ENCODE measurements at places on chromosomes 2 and 18.

GRCh38 chr2:170214309-170214948, 36.5 kb downstream of the MYO3B start:
- DNase-seq, result no peak

DNA sequence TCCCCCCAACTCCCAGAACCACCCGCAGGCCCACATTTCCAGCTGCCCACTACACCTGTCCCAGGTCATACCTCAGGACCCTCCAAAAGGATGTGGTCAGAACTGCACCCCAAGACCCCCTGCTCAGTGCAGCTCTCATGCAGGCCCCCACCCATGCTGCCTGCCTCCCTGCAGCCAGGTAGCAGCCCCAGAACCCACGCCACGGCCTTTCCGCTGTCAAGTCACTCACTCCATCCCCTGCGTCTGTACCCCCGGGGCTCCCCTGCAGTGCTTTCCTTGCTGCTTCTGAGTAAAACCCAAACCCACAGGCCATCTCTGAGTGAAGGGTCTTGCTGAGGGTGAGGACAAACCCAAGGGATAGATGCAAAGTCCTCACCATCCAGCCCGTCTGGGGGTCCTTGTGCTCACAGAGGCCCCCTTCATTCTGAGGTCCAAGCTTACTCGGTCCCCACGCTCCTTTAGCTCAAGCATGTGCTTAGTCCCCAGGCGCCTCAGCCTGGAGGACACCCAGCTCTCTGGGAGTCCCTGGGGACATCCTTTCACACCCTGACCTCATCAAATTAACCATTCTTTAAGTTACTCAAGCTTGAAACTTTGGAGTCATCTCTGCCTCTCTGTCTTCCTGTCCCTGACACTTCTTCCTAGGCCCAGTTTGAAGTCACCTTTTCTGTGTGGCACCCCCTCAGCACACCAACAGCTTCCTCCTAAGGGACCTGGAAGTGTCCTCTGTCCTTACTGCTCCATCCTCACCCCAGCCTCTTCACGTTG, 130.1 kb downstream of the SMAD7 start:
- DNase-seq, result no peak

- no peak for DNase-seq
These were observed 6.1 kb upstream of the MPP4 start for GRCh38 chr2:201704536-201704935.

- DNase-seq, result no peak
These were observed 24.8 kb upstream of the RPE start for GRCh38 chr2:209977386-209978239.

DNA sequence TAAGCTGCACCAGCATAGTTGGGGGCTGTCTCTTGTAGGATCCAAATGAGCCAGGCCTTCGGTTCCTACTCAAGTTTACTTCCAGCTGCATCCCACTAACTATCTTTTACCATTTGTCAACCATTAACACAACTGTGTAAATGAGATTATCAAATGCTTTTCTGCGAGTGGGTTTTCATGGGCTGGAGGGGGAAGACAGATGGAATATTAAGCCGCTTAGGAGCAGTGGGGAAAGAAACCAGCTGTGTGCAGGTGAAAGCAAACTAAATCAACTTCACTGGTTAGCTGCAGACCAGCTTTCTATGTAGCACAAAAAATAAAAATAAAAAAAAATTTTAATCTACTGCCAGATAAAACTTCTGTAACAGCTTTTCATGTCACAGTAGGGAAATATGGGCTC, 307.3 kb upstream of the FBXO11 start:
- DNase-seq, result no peak

GRCh38 chr2:10256031-10256514, 46.6 kb upstream of the HPCAL1 start:
- DNase-seq, result no peak

DNA sequence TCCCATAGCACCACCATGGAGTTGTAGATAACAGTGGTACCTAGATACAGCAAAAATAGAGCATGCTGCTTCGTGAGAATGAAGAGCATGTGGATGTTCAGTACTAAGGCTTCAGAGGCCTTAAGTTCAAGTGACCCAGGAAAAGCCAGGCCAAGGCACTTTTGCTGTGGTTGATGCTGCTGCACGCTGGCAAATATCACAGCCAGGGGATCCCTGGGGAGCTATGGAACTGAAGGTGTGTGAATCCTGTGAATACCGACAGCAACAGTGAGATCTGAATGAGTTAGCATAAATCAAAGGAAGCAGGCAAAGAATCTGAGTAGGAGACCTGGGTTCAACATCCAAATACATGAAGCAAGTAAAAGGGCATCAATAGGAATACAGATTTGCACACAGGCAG, 158.6 kb upstream of the THUMPD2 start:
- no peak for DNase-seq

DNA sequence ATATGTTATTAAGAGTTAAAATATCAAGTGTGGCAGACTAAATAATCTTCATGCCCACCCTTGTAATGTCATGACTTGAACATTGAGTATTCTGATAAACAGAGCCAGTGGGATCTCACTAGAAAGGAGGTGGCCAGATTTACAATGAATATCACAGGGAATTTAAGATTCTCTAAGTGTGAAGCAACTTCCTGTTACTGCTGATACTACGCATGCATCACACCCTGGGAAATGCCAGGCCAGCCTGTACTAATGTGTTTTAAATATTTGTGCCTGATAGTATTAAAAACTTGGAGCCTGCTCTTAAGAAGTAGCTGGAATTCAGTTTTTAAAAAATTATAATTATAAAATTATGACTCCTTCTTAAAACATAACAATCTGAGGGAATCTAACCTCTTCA, 148.3 kb downstream of the LAMA3 start:
- DNase-seq, result no peak

- no peak for DNase-seq
These were observed 20.7 kb upstream of the GYPC start for GRCh38 chr2:126635281-126635680.

DNA sequence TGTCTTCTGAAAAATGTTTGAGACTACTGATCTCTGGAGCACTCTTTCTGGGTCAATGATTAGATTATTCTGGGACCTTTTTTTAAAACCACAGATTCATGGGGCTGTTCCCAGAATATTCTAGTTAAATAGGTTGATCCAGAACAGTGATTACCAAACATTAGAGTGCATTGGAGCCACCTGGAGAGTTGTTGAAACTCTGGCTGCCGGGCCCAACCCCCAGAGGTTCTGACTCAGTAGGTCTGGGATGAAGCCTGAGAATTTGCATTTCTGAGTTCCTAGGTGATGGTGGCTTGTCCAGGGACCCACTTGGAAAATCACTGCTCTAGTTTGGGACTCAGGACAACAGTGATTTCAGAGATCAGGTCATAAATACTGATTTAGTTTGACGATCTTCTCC, 197.3 kb downstream of the PTPRM start:
- DNase-seq, result no peak

DNA sequence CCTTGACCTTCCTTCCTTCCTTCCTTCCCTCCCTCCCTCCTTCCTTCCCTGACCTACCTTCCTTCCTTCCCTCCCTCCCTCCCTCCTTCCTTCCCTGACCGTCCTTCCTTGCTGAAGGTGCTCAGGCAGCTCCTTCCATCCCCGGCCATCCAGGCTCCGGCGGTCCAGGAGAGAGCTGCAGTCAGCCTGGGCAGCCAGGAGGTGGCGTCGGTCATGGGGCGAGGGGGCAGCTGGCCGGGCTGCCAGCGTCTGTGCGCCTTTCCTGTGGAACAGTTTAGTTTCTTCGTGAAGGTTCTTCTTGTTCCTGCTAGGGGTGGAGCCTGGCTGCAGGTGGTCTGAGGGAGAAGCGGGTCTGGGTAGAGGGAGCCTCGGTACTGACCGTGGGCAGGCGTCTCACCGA, 15.7 kb downstream of the GPR35 start:
- no peak for DNase-seq

GRCh38 chr2:17163638-17164037, 354.6 kb downstream of the RAD51AP2 start:
- DNase-seq, result no peak

- DNase-seq, result no peak
These were observed 2.1 kb upstream of the TRABD2A start for GRCh38 chr2:84882775-84883550.

- no peak for DNase-seq
These were observed 239.8 kb downstream of the HAUS1 start for GRCh38 chr18:46343931-46344372.

- no peak for DNase-seq
These were observed 3.2 kb upstream of the UGT1A6 start for GRCh38 chr2:233689501-233689900.

DNA sequence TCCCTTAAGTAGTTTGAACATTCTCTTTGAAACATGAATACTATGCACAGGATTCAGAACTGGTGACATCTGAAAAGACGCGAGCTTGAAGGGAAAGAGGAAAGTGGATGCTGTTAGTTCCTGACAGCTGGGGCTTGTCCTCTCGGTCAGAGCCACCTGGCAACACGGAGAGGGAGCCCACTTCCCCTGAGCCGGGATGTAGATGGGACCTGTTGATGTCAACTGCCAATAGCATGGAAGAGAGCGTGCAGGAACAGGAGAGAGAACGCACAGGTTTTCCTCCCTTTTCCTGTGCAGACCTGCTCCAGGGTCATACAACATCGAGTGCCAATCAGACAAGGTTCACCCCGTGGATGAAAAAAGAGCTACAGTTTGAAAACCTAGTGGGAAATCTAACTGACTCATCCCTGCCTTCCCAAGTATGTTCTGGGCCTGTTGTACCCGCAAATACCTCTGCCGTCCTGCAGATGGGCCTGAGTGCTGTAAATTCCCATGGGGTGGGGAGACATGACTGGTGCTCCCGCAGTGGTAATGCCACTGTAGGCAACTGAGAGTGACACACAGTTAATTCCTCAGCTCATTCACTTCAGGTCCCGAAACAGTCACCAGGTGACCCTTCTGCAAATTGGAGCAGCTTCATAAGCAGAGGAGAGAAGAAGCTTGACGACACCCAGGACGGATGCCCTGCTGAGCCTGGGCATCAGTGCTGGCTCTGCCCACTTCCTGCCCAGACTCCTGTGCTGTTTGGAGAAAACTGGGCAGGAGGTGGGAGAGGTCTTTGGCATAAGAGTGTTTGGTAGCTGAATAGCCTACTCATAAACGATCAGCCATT, 13.9 kb upstream of the MBP start:
- no peak for DNase-seq

- DNase-seq, result no peak
These were observed 133.9 kb downstream of the TTC32 start for GRCh38 chr2:19767899-19768298.

- no peak for DNase-seq
These were observed 422.1 kb downstream of the PARD3B start for GRCh38 chr2:204967199-204967960.

- DNase-seq, result no peak
These were observed 18.7 kb upstream of the ACVR1 start for GRCh38 chr2:157894694-157895435.

DNA sequence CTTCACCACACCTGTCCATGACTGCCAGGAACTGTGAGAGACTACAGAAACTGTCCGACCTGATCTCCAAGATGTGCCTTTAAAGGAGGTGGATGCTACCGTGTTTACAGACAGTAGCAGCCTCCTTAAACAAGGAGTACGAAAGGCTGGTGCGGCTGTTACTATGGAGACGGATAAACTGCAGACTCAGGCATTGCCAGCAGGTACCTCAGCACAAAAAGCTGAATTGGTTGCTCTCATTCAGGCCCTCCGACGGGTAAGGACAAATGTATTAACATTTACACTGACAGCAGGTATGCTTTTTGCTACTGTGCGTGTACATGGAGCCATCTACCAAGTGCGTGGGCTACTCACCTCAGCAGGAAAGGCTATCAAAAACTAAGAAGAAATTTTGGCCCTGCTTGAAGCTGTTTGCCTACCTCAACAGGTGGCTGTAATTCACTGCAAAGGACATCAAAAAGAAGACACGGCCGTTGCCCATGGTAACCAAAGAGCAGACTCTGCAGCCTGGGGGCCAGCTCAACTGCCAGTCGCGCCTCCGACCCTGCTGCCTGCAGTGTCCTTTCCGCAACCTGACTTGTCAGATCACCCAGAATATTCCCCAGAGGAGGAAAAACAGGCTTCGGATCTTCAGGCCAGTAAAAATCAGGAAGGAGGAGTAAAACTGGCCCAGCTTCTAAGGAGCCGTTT, 30.9 kb downstream of the SKA1 start:
- DNase-seq, result no peak

DNA sequence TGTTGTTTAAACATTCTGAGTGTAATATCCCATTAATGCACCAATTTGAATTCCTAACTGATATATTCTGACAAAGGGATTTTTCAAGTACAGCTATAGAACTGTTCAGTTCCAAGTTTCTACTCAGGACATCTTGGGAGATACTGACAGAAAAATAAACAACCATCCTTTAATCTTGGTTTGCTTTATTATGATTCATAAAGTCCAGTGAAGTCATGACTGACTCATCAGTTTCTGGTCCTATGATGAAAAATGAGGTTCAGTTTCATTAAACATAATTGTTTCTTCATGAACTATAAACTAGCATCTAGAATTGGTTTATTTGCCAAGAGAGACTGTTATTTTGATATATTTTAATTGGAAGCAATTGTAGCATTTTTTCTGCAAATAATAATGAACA, 896.2 kb downstream of the CCDC85A start:
- DNase-seq, result no peak
